Stimulated activated CD4-positive, alpha-beta T cell treated with anti-CD3 and anti-CD28 coated beads, Interleukin-4, amount 100 ng/mL, for 1 hour (primary cell): ENCODE measurements at places on chromosomes 16 and 17.

GRCh38 chr16:86217001-86217890 lies 293.1 kb upstream of the FOXF1 start:
- DNase-seq = no peak

DNA sequence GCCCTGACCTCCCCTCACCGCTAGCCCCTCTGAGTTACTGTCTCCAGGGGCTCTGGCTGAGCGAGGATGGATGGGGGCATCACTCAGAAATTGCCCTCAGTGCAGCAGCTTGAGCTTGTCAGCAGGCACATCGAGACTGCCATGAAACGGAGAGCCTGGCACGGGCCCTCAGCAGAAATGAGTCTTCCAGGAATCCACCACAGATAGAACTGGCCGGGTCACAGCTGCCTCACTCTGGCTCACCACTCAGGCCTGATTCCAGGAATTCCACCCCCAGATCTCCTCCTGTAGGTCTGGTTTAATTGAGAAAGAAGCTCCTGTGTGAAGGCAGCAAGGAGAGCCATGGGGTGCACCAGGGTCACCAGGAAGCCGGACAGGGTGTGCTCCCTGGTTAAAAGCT lies 85.5 kb downstream of the GSG1L start:
- no peak for DNase-seq

DNA sequence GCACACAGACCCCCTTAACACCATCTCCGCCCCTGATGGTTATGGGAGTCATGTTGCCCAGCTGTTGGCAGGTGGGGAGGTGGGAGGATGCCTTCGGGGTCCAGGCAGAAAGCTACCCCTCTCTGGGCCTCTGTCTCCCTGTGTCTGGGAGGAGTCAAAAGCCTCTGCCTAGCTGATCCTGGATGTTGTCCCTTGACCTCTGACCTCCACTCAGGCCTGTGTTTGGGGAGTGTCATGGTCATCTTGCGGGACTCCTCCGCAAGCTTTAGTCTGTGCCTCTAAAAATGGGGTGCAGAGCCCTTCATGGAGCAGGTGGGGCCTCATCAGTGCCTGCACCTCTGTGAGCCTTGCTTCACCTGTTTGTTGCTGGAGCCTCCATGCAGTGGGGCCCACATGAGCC lies 3.8 kb downstream of the LLGL1 start:
- DNase-seq = no peak

DNA sequence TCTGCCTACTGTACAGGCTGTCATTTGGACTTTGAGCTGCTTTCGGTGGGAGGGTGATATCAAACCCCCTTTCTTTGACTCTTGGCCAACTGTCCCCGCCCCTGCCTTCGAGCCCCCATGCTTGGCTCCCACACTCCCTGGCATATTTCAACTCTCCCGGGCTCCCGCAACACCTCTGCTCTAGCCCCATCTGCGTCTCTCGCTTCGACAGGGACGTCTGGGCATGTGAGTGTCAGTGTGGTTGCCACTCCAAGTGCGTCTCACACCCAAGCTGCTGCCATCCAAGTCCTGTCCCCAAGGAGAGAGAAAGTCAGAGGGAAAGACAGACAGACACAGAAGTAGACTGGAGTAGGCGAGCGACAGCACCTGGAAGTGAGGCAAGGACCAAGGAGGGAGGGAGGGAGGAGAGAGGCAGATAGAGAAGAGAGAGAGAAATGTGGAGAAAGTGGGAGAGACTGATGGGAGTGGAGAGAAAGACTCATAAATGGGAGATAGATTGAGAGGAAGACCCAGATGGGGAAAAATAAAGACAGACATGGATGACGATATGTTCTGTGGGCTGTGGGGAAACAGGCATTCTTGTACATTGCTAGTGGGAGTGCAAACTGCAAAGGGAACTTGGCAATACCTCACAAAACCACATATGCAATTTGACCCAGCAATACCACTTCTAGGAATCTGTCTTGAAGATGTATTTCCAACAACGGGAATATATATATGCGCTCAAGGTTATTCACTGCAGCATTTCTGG lies 11.8 kb downstream of the STARD3 start:
- no peak for DNase-seq

- no peak for DNase-seq
These were observed 1.5 kb downstream of the PLA2G15 start for GRCh38 chr16:68246666-68247065.

DNA sequence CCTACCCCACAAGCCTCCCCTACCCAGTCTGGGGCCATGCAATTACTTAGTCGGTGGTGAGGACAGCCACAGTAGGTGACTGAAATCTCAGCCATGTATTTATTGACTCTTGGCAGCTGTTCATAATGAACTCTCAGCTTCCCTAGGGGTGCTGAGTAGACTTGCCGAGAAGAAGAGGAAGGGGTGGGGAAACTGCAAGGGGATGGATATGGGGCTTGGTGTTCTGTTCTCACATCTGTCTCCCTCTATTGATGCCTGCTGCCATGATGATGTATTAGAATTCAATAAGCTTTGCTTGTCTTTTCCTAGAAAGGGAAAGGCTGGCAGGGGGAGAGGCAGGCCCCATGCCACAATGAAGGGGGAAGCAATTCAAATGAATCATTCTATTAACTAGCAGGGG lies 112.9 kb downstream of the GP2 start:
- no peak for DNase-seq

- DNase-seq = no peak
These were observed 216.6 kb upstream of the IRX3 start for GRCh38 chr16:54503011-54503855.

GRCh38 chr16:2964475-2965336 lies 631 bp downstream of the KREMEN2 start:
- peak; percentile 63 for DNase-seq

DNA sequence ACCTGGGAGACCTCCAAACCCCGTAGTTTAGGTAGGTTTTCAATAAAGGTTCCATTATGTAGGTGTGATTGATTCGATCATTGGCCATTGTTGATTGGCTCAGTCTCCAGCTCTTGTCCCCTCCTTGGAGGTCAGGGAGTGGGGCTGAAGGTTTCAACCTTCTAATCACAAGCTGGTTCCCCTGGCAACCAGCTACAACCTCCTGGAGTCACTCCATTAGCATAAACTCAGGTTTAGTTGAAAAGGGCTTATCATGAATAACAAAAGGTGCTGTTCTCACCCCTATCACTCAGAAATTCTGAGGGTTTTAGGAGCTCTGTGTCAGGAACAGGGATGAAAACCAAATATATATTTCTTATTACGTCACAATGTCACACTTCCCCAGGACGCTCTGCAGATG lies 28.5 kb downstream of the TMEM132E start:
- no peak for DNase-seq

DNA sequence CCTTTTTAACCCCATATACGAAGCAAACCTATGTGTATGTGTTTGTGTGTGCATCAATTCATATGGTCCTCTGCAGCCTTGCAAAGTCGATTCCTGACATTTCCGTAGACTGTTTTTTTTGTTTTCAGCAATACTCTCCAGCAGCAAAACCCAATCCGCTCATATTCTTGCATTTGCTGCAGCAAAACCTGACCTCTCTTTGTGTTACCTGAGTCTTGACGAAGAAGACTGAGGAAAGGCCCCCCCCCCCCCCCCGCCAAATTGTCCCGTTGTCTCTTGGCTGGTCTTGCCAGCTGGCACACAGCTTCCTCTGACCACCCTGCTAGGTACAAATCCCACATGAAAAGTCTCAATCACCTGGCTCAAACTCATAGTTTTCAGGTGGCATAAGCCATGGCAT lies 494.7 kb downstream of the WWOX start:
- DNase-seq = no peak

- DNase-seq = no peak
These were observed 10.9 kb downstream of the COG4 start for GRCh38 chr16:70512456-70512855.

DNA sequence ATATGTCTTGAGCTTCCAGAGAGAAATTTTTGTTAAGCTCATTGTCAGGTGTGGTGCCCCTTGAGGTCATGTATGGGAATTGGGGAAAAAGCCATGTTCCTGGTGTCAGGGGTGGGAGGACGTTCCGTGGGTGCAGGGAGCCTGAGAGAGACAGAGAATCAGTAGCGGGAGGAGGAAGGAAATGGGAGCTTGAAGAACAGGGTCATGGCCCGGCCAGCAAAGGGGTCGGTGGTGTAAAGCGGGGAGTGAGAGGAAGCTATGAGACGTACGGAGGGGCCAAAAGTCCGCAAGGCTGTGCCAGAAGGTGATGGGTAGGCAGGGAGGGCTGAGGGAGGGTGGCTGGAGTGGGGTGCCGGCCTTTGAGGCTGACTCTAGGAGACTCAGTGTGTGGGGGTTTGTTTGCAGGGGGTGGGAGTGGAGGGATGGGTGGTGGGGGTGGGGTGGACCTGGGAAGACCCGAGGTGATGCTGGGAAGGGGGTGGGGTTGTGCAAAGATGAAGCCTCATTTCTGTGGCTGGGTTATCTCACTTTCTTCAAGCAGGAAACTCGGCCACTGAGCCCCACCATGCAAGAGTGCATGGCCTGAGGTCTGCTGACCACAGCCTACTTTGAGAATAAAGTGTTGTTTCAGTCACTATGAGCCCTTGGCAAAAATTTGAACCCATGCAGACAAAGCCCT lies 63.6 kb downstream of the PLCG2 start:
- no peak for DNase-seq

DNA sequence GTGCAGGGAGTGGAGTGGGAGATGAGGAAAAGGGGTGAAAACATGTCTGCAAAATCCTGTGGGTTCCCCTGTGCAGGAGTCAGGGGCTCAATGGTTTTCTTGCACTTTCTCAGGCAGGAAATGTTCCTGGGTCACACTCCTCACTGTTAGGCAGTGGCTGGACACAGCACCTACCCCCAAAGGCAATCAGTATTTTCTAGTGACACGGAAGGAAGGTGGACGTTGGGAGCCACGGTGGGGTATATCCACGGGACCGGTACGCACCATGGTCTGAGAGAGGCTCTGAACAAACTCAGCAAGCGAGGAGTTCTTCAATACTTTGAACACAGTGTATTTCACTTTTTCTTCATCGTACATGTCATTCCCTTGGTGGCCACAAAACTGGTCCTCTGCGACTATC lies 20.9 kb downstream of the LITAFD start:
- no peak for DNase-seq

GRCh38 chr16:10992112-10992511 lies 47.7 kb downstream of the CLEC16A start:
- DNase-seq = no peak

GRCh38 chr17:77634710-77635109 lies 323.8 kb upstream of the TNRC6C start:
- DNase-seq = no peak

DNA sequence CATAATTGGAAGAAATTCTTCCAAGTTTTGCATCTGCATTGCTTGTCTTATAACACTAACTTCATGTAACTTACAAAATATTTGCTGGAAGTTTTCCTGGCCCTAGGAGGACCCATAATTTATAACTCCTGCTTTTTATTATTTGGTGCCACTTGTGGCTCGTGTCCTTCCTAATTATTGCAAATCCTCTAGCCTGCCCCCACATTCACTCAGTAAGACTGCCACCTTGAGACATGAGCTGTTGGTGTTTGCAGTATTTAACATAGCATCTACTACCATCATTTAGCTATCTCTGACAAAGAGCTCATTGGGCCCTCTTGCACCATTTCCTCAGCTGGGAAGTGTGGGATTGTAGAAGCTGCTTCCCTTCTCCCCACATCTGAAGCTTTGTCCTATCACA lies 49.5 kb downstream of the FTO start:
- DNase-seq = no peak

- DNase-seq = no peak
These were observed 52.7 kb upstream of the AKAP1 start for GRCh38 chr17:57032343-57032742.

DNA sequence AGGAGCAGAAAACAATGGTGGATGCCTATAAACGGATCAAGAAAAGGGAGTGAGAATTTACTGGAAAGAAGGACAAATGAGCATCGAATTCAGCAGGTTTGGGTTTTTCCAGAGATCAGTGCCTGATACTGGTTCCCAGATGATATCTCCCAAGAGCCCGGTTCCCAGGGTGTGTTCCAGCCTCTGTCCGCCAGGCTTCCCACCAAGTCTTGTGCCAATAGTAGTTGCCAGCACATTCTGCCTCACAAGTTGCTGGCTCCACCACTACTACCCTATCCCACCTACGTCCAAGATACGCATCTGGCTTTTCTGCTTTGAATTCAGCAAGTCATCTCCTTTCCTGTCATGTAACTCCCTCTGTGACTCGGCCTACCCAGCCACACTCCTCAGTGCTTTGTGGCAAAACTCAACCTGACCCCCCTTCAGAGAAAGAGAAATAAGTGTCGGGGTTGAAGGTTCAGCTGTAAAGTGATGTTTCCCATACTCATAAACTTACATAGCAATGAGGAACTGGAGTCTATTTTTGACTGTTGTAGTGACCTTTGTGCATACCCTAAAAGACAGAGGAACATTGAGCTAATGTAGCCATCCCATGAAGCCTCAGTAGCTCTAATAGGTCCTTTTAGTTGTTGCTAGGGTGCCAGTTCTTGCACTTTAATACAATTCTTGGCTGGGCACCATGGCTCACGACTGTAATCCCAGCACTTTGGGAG lies 277.0 kb downstream of the IRX3 start:
- DNase-seq = no peak

- peak; percentile 15 for DNase-seq
These were observed 6.1 kb upstream of the UQCRC2 start for GRCh38 chr16:21946889-21947635.

GRCh38 chr16:88719933-88720296 lies 13.6 kb downstream of the CTU2 start:
- DNase-seq = no peak

GRCh38 chr16:83802135-83802534 lies 5.6 kb upstream of the HSBP1 start:
- no peak for DNase-seq

DNA sequence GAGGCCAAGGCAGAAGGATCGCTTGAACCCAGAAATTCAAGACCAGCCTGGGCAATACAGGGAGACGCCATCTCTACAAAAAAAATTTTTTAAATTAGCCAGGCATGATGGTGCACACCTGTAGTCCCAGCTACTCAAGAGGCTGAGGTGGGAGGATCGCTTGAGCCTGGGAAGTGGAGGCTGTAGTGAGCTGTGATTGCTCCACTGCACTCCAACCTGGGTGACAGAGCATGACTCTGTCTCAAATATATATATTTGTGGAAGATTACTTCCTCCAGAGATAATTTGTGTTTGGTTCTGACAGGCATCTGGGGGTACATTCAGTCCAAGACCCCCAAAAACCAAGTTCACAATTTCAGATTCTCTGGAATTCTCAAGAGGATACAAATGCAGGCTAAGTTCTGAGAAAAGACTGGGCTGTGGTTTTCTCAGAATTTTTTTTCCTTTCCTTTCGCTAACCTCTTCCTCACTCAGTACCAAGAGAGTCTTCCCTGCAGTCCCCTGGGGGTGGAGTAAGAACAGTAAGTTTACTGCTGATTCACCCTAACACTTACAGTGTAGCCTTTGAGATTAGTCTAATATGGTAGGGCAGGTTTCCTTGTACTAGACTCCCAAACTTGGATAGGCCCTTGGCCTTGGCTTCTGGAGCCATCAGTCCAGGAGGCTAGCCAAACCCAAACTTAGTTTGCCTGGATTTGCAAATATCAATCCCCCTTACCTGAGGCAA lies 15.1 kb downstream of the GSDMB start:
- DNase-seq = no peak

DNA sequence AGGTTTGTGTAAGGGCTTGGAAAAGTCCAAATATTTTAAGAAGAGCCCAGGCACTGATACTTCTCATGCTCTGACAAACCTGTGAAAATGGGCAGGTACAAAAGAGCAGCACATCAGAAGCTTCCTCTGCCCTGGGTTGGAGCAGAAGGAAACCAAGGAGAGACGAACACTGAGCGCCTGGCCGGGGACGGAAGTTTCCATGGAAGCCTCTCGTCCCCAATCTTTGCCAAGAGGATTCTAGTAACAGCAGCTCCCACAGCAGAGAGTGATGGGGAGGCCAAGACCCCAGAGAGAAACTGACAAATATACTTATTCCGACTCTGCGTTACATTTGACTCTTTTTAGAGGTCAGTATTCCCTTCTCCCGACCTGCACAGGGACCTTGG lies 268.5 kb downstream of the C16orf95 start:
- DNase-seq = no peak
